ENCODE measurements at places on chromosomes 1 and 21. TPM values are rescaled to one million over a fixed set of nuclear protein-coding genes. Genes with fewer than 3 reads are reported as not detected.
A peak's percentile ranks its signal among the peaks of the same experiment; 100 is the strongest.

DNA sequence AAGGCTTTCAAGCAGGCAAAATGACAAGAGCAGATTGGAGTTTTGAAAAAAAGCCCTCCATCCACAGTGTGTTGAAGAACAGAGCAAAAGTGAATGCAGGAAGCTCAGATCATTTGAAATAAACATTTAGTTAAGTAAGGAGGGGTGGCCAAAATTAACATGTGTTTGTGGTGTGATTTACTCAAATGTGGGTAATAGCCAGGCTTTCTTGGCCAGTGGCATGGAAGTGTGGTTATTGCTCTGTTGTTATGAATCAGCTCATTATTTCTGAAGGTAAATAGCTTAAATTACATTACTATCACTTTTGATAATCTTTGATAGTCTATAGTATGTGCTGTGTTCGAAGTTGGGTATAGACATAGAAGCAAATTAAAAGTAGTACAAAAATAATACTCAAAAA, 485.9 kb downstream of the LMO4 start:
- DNase-seq: no peak

GRCh38 chr1:203744075-203744972, 20.7 kb upstream of the LAX1 start:
- DNase-seq: peak; percentile 33

The NTNG1 gene
- total RNA-seq: not detected

The F11R gene
- total RNA-seq: 13.7 TPM

DNA sequence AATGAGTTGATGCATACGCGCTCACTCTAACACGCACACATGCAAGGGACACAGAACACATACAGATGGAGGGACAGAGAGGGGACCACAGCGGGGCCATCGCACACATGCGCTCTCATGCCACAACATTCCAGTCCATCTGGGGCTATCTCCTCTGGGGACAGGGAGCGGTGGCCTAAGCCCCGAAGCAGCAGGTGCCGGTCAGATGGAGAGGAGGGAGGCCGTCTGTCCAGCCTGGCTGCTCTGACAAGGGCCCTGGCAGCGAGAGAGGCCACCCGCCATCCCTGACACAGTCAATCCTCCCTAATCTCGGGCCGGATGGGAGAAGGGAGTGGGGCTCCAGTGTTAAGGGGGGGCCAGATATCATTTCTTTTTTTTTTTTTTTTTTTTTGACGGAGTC, 123.5 kb downstream of the KIAA0319L start:
- no peak for DNase-seq

GRCh38 chr1:226971765-226972164, 31.7 kb downstream of the COQ8A start:
- DNase-seq: no peak

DNA sequence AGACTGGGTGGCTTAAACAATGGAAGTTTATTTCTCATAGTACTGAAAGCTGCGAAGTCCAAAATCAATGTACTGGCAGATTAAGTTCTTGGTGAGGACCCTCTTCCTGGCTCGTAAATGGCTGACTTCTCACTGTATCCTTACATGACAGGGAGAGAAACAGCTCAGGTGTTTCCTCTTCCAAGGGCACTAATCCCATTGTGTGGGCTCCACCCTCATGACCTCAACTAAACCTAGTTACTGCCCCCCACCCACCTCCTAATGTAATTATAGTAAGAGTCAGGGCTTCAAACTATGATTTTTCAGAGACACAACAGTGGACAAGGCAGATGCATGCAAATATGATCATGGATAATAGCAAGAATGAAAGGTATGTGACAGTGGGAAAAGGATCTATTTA, 81.2 kb upstream of the HP1BP3 start:
- DNase-seq: no peak

DNA sequence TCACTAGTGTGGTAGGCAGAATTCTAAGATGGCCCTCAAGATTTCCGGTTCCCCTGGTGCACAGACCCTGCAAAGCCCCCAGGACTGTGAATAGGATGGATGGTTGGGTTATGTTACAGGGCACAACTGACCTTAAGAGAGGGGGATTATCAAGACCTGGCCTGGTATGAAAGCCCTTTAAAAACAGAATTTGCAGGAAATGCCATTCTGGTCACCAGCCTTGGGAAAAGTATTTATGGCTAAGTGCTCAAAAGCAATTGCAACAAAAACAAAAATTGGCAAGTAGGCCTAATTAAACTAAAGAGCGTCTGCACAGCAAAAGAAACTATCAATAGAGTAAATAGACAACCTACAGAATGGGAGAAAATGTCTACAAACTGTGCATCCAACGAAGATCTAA, 144.7 kb upstream of the EDN2 start:
- DNase-seq: no peak

The FAM3B gene
- not detected for total RNA-seq

The ZMYND12 gene
- 0.79 TPM for total RNA-seq

DNA sequence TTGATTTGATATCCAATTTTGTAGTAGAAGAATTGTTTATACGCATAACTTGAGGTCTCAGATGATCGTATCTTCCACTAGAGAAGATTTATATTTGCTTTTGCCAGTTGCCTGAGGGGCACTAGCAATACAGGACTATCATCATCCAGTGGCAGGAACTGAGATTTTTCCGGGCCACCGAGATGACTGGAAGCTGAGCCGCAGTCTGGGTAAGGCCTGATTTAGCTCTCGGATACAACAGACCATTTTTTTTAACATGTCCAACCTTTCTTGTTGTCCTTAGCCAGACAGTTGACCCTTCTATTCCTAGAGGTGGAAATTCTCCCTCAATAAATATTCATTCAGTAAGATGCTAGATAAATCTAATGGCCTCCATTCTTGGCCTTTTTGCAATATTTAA, 25.4 kb upstream of the GUCA2B start:
- DNase-seq: no peak

DNA sequence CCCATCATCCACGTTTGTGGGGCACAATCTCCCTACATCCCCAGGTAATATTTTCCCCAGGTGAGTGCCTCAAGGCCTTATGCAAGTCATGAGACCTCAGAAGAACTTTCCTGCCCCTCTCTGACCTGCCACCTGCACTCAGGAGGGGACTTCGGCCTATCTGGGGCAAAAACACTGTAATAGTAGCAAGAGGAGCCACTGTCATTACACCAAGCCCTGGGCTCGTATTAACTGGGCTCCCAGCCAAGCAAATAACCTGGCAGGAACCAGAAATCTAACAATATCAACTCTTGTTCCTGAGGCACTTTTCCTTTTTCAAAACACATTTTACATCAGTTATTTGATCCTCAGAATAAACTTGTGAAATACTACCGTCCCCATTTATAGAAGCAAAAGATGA, 30.9 kb downstream of the LAMB3 start:
- DNase-seq: no peak

The SLC2A5 gene
- total RNA-seq: not detected

GRCh38 chr1:15443281-15443680, 5.0 kb downstream of the CTRC start:
- no peak for DNase-seq

The WNT4 gene
- not detected for total RNA-seq

DNA sequence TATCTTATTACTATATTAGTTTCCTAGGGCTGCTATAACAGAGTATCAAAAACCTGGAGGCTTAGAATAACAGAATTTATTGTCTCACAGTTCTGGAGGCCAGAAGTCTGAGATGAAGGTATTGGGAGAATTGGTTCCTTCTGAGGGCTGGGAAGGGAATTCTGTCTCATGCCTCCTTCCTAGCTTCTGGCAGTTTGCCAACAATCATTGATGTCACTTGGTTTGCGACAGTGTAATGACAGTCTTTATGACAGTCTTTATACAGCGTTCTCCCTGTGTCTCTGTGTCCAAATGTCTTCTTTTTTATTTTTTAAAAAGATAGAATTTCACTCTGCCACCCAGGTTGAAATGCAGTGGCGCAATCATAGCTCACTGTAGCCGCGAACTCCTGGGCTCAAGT, 15.8 kb upstream of the CENPF start:
- DNase-seq: no peak
